Smooth muscle cell of the umbilical artery (primary cell): ENCODE measurements at places on chromosomes 11 and 22. TPM values are rescaled to one million over a fixed set of nuclear protein-coding genes. Genes with fewer than 3 reads are reported as not detected.

OR51B5 gene
- 0.09 and 0.30 TPM in 2 replicates for total RNA-seq

CLCF1 gene
- 1.8 and 4.2 TPM in 2 replicates for total RNA-seq

IGLL1 gene
- total RNA-seq, result not detected in 2 replicates

IL18BP gene
- 2.7 and 4.5 TPM in 2 replicates for total RNA-seq

BRSK2 gene
- total RNA-seq, result 0.65 and 0.89 TPM in 2 replicates

OR9I1 gene
- not detected in 2 replicates for total RNA-seq

INPP5J gene
- 0.30 and 0.74 TPM in 2 replicates for total RNA-seq

OR4A15 gene
- not detected in 2 replicates for total RNA-seq

C11orf16 gene
- not detected in 2 replicates for total RNA-seq

AMBRA1 gene
- 14.6 and 29.0 TPM in 2 replicates for total RNA-seq

SLC2A11 gene
- total RNA-seq, result 12.9 and 14.8 TPM in 2 replicates

NUDT8 gene
- total RNA-seq, result 4.5 and 5.3 TPM in 2 replicates

LMNTD2 gene
- 0.30 and 0.60 TPM in 2 replicates for total RNA-seq

CHST1 gene
- 0.59 and 2.4 TPM in 2 replicates for total RNA-seq

HTR3A gene
- not detected in 2 replicates for total RNA-seq

RBMXL2 gene
- not detected in 2 replicates for total RNA-seq

CDC42BPG gene
- under 0.01 and 0.32 TPM in 2 replicates for total RNA-seq

WNT7B gene
- total RNA-seq, result under 0.01 and 2.4 TPM in 2 replicates

ZNF215 gene
- 3.3 and 6.1 TPM in 2 replicates for total RNA-seq

LAYN gene
- total RNA-seq, result 34.4 and 42.8 TPM in 2 replicates

ANO9 gene
- total RNA-seq, result not detected in 2 replicates

ASCC2 gene
- 42.2 and 64.5 TPM in 2 replicates for total RNA-seq

FOLH1 gene
- total RNA-seq, result not detected in 2 replicates

HEPN1 gene
- 0.09 TPM in 1 of 2 replicates, not detected in the other for total RNA-seq
